Pulmonary artery endothelial cell (primary cell): ENCODE measurements at places on chromosomes 11 and 22. TPM values are rescaled to one million over a fixed set of nuclear protein-coding genes. Genes with fewer than 3 reads are reported as not detected.

The ACR gene
- total RNA-seq = 0.13 TPM in 1 of 2 replicates, not detected in the other

The ANKK1 gene
- total RNA-seq = 0.07 and 0.11 TPM in 2 replicates

The P2RX6 gene
- total RNA-seq = 0.07 TPM in 1 of 2 replicates, not detected in the other

The KCNK7 gene
- total RNA-seq = 0.04 and 0.13 TPM in 2 replicates

The DCUN1D5 gene
- 81.3 and 103 TPM in 2 replicates for total RNA-seq

The GGT1 gene
- 0.28 and 0.40 TPM in 2 replicates for total RNA-seq

The FOLR1 gene
- not detected in 2 replicates for total RNA-seq

The OR51E2 gene
- total RNA-seq = not detected in 2 replicates

The RFPL1 gene
- not detected in 2 replicates for total RNA-seq

The MMP27 gene
- not detected in 2 replicates for total RNA-seq

The GAL3ST1 gene
- total RNA-seq = not detected in 2 replicates

The GAB4 gene
- total RNA-seq = not detected in 2 replicates

The CHEK1 gene
- total RNA-seq = 36.1 and 56.6 TPM in 2 replicates

The SMIM35 gene
- total RNA-seq = not detected in 2 replicates

The INCENP gene
- total RNA-seq = 28.5 and 66.7 TPM in 2 replicates

The IGF2 gene
- total RNA-seq = 0.28 and 3.0 TPM in 2 replicates

The HTR3B gene
- total RNA-seq = not detected in 2 replicates

The OR52I1 gene
- total RNA-seq = not detected in 2 replicates

The POU2AF2 gene
- total RNA-seq = not detected in 2 replicates

GRCh38 chr22:44831885-44832284, 79.5 kb downstream of the ARHGAP8 start:
- no peak for DNase-seq

DNA sequence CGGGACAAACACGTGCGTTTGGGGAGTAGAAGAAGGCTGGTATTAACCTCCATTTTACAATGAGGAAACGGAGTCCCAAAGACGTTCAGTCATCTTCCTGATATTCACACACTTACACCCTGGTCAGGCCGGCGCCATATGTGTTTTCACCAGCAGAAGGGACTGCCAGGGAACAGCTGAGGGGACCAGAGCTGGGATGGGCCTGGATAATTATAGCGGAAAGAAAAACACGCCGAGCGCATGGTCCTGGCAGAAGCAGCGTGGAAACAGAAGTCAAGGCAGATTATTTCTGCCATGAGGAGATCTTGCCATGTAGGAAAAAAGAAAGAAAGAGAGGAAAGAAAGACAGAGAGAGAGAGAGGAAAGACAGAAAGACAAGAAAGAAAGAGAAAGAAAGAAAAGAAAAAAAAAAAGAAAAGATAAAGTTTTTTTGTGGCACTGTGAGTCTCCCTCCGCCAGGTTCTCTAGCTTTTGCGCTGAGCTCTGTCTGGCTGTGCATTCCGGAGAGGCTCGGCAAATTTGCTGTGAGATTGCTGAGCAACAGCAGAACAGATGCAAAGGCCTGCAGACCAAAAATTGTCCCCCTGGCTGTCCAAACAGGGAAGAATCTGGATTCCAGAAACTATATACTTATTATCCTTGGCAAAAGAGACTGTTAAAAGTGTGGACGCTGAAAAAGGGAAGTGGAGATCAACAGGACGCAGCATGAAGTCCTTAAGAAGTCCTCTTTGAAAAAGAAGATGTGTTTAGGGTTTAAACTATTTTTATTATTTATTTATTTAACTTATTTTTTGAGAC, 1.3 kb upstream of the UCP2 start:
- DNase-seq = no peak

DNA sequence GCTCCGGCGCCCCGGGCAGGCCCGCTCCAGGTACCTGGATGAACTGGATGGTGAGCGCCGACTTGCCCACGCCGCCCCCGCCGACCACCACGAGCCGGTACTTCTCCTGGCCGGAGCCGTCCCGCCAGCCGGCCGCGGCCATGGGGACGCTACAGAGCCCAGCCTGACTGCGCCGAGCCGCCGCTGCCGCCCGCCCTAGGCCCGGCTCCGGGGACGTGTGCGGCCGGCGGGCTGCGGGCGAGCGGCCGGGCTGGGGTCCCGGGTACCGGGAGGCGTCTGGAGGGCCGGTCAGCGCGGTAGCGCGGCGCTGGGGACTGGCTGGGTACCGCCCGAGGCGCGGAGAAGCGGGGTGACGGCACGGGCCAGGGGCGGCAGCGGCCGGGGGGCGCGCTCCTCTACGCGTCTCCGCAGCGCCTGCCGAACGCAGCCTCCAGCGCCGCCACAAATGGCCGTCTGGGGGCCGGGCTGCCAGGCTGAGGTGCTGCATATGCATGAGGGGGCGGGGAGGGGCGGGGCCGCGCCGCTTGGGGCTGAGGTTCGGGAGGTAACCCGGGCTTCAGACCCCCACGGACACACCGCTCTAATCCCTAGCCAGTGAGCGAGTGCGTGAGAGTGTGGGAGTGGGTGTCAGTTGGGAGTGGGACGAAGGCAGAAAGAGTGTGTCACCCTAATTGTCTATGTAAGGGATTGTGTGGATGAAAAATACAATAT, at the start of gene RRAS2:
Gene RRAS2 (minus strand): TSS at position 455 of the 711 bp plus-strand sequence. CDS start 313 bp downstream, at position 142.
- DNase-seq = peak; percentile 50

- DNase-seq = no peak
Measured at GRCh38 chr11:33703788-33704187, 3.2 kb upstream of the C11orf91 start.

- DNase-seq = no peak
Measured at GRCh38 chr22:41782316-41782715, 18.2 kb upstream of the CCDC134 start.

DNA sequence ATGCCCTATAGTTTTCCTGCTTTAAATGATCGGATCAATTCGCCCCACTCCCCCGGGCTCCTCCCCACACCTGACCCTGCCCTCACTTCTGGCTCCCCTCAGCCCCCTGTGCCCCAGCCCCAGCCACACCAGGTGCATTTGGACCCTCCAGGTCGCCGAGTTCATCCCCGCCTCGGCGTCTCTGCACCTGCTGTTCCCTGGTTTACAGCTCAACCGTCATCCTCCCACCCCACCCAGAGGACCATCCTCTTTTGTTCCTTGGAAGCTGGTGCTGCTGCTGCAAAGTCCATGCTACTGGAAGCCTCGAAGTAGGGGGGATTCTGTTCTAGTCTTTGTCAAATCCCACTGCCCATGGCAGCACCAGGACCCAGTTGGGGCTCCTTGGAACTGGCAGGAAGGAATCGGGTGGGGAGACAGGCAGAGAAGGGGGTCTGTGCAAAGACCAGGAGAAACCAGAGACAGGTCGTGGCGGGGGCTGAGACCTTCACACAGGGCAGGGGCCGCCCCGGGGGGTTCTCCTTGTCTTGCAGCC, 4.5 kb upstream of the MUC5B start:
- no peak for DNase-seq

GRCh38 chr22:33299245-33299956, 241.2 kb upstream of the SYN3 start:
- DNase-seq = no peak

GRCh38 chr11:8807544-8808225, 103.3 kb upstream of the AKIP1 start:
- DNase-seq = no peak

DNA sequence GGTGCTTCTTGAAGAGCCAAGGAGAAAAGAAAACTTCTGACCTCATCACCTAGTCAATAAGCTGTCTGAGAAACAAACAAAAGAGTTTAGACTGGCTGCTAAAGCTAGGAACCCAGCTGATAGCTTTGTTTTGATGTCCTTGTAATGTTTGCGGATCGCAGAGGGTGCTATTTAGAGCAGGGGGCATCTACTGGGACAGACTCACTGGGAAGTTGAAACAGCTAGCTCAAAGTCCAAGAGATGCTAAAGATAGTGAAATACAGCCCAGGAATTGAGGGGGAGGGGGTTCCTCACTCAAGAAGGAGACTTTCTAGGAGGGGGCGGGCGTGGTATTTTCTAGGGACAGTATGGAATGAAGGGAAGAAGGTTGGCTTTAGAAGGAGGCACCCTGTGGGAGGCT, 18.9 kb downstream of the ZBTB16 start:
- no peak for DNase-seq

DNA sequence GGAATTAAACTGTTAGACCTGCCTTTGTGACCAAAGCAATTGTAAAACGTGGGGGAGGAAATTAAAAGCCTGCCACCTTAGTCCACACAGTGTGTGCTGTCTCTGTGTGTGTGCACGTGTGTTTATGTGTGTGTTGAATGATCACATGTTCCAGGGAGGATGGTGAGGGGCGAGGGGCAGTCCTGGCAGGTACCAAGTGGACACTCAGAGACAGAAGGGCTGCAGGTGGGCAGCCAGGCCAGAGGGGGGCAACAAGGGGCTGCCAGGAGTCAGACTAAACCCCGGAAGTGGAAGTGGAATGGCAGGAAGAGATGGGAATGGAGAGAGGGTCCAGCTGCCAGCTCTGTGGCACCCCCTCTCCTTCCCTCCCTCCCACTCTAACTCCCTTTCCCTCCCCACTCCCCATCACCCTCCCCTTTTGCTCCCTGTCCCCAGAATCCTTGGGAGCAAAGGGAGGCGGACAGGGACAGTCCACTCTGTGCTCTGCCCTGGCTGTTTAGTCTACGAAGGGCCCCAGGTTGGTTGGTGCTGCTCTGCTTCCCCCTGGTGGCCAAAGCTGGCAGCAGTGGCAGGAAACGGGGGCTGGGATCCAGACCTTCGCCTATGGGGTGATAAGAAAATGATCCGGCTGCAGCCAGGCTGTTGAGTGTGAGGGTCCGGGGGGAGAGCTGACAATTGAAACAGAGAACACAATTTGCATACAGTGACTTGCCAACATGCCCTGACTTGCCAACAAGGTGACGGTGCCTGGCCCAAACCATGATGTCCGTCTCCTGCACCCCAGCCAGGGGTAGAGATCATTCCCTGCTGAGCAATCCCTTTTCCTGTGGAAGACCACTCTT, 24.4 kb downstream of the P2RY2 start:
- peak; percentile 30 for DNase-seq

GRCh38 chr11:94574193-94574961, 7.2 kb downstream of the PIWIL4 start:
- no peak for DNase-seq

DNA sequence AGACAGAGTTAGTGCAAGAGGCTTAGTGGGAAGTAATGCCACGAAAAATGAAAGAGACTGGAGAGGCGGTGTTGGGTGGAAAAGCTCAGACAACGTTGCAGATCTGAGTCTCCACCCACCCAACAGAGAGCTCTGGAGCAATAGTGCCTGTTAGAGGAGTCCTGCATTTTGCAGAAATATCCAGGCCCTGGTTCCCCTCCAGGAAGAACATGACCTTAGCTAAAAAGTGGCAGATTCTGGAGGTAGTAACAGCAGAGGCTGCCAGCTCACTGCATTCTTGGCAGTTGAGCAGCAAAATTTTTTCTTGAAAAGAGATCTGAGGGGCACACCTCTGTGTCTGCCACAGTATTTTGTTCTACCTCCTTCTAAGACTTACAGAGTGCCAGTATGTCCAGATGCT, 27.7 kb upstream of the BIRC3 start:
- DNase-seq = no peak

DNA sequence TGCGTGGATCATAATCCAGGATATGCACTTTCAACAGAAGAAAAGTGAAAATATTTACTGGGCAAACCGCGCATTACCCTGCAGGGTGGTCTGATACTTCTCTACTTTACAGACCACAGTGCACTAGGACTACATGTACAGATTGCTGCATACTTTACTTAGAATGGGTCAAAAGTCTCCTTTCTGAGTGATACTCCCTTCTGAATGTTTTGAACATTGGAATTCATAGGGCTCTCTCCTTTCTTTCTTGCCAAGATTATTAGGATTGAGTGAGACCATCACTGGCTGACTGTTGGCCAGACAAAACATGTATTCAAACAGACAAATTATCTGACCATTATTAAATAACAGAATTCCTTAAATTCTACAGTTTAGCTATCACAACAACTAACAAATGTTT, 6.6 kb upstream of the FIBIN start:
- DNase-seq = no peak

DNA sequence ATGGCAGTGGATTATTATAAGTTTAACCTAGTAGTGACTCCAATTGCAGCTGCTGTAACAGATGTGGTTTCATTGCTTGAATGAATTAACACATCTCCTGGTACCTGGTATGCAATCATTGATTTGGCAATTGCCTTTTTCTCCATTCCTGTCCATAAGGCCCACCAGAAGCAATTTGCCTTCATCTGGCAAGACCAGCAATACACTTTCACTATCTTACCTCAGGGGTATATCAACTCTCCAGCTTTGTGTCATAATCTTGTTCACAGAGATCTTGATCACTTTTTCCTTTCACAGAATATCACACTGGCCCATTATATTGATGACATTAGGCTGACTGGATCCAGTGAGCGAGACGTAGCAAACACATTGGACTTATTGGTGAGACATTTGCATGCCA, 128.7 kb upstream of the ZC3H12C start:
- DNase-seq = no peak

GRCh38 chr22:39574779-39575551, 4.4 kb downstream of the CACNA1I start:
- DNase-seq = peak; percentile 50

- no peak for DNase-seq
Measured at GRCh38 chr11:67435727-67436458, 1.6 kb downstream of the PTPRCAP start.

DNA sequence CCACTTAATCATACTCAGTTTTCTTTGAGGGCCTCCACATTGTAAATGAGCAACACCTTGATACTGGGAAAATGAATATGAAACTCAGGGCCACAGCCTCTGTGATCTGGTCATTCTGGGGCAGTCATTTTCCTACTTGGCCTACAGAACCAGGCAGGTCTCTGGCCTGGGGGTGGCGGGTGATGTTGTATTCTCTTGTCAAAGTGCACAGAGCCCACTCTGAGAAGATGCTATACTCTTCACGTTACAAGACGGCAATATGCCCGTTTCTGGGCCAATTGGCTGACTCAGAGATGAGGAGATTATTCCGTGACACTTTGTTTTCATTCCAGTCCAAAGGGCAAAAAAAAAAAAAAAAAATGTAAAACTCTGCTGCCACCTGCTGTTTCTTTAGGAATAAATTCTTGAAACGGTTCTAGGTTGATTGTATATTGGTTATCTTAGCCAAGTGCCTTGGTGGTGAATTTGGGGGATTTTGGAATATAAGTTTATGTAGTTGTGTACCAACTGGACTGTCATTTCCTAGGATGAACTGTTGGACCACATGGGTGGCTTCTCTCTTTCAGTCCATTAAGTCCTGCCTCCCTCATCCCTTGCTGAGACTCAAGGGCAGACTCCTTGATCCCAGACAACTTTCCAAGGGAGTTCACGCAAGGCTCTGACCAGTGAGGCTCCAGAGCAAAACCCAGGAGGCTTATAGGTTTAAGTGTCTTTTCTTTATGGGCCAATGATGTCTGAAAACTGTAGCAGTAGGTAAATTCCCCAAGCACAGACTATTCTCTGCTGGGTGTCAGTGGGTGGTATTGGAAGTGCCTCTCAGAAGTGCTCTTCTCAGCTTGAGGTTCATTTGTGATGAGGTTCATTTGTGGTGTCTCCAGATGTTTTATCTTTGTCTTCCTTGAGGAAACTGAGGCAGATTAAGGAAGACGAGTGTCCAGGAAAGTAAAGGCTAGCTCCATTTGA, 18.2 kb downstream of the ADM start:
- no peak for DNase-seq

DNA sequence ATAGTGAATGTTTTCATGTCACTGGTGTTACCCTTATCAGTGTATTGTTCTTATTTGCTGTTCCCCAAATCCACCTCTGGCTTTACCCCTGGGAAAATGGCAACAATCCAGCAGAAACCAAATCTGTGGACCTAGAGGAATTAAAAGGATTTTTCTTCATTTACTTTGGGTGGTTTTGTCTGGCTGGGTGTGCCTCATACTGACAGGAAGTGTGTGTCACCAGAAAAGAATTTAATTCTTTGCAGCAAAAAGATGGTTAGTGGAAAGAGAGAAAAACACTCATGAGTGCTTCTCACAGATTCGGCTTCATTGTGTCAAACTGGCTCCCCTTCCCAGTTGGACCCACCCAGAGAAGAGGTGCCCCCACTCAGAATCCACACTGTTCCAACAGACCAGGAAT, 38.9 kb downstream of the FZD4 start:
- DNase-seq = peak; percentile 67
